ENCODE measurements at places on chromosomes 3 and 15.

DNA sequence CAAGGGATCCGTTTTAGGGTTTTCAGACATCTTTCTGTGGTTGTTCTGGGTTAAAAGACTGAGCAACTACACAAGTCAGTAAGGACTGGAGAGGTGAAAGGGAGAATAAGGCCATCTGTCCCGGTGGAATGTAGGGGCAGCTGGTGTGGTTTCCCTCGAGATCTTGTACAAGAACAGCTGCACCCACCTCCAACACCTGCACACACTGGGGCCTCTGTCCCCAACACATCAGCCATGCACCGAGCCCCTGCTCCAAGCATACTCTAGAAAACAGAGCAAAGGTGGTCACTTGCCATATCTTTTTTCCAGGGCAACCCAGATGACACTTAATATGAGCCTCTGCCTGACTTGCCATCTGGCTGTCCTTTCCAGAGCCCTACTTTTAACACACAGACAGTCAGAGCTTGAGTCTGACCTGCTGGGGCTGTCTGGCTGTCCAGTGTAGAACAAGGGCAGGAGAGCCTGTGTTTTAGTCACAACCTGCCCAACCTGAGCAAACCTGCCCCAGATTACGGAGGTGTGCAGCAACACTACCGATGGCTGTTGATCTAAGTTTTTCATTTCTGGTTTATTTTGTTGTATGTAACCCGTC, 12.2 kb downstream of the MAN2A2 start:
- DNase-seq, result no peak

- no peak for DNase-seq
Measured at GRCh38 chr3:179196098-179196497, 47.9 kb downstream of the PIK3CA start.

GRCh38 chr3:3110749-3111361, 681 bp upstream of the IL5RA start:
- DNase-seq, result no peak

GRCh38 chr15:31338318-31338878, 11.8 kb downstream of the KLF13 start:
- DNase-seq, result no peak

DNA sequence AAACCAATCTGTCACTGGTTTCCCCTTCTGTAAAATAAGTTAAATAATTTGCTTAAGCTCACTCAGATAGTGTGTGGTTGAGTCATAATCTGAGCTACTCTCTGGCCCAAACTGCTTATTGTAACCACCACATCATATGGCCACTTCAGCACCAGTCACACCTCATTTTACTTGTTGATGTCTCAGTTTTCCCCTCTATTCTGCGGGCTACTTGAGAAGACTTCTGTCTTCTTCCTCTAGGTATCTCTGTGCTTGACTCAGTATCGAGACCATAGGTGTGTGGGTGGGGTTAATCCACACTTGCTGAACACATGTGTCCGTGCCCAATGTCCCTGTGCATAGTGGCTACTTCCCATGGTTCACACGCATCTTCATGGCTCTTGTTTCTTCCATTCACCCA, 32.9 kb downstream of the CRYGS start:
- no peak for DNase-seq

GRCh38 chr3:189702066-189702646, 71.0 kb downstream of the TP63 start:
- DNase-seq, result no peak

DNA sequence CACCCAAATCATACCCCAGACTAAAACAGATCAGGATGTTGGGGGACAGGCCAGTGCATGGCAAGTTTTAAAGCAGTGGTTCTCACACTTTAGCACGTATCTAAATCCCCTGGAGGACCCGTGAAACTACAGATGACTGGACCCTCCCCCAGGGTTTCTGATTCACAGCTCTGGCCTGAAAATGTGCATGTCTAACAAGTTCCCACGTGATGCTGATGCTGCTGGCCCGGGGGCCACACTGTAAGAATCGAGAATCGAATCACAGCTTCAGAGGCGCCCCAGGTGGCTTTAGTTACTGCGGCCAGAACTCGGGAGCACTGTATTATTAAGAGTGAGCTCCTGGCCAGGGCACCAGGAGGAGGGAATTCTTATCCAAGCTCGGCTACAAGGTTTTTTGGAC, 11.6 kb downstream of the ADAMTS17 start:
- no peak for DNase-seq

DNA sequence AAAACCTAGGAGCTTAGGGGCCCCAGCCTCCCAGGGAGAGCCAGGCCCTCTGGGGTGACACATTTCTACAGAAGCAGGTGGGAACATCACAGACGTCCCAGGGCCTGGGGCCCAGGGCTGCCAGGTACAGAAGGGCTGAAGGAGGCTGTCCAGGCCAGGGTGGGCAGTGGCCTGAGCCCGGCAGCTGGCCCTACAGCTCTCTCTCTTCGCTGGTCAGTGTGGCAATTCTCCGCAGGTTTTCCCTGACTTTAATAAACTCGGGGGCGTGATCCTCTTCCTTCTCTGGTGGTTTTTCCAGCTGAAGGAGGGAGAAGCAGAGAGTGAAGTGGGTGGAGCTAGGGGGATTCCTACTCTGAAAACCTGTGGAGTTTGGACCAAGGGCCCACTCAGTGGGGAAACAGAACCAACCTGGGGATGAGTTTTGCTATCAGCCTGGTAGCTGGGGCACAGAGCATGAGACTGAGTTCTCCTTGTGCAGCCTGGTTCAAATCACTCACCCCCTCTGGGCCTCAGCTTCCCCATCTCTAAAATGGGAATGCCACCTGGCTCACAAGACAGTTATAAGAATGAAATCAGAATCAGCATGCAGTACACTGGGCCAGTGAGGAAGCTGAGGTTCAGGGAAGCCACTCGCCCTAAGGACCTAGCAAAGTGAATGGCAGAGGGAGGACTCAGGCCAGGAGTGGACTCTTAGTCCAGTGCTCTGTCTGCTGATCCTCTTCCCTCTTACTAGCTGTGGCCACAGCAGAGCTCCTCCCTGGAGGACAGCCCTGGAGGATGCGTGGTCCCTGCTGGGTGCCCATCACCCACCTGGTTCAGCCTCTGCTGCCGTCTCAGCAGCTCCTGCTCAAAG, 10.6 kb downstream of the FAM107A start:
- DNase-seq, result no peak

DNA sequence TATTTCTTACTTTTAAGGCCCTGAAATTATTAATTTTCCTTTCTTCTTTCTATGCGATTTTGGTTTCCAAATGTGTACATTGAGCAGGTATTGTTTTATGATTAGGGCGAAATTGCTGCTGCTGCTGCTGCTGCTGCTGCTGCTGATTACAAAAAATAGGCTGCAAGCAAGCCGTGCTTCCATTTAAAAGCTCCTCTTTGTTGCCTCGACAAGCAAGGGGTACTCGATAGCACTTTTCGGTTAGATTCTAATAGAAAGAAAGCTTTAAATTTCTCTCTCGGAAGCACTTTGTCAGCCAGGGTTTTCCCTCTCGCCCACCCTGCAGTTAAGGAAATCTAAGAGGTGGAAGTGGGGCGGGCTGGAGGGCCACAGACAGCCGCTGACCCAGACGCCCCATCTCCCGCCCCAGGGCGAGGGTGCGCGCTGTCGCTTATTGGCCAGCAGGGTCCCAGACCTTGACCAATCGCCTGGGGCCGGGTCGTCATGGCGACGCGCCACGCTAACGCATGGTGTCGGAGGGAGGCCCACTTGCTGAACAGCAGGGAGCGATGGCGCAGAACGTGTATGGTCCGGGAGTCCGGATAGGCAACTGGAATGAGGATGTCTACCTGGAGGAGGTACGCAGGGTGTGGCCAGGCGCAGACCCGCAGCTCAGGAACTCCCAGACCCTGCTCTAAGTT, at the start of gene CFAP161:
TSS of gene CFAP161 (plus strand) at position 489 of the 680 bp plus-strand sequence. CDS start at position 549, 60 bp downstream.
- peak; percentile 84 for DNase-seq
